ENCODE measurements at places on chromosomes 12 and 14.
A peak's percentile ranks its signal among the peaks of the same experiment; 100 is the strongest.

- no peak for DNase-seq
Measured at GRCh38 chr14:105931808-105932483, 405.6 kb downstream of the TMEM121 start.

DNA sequence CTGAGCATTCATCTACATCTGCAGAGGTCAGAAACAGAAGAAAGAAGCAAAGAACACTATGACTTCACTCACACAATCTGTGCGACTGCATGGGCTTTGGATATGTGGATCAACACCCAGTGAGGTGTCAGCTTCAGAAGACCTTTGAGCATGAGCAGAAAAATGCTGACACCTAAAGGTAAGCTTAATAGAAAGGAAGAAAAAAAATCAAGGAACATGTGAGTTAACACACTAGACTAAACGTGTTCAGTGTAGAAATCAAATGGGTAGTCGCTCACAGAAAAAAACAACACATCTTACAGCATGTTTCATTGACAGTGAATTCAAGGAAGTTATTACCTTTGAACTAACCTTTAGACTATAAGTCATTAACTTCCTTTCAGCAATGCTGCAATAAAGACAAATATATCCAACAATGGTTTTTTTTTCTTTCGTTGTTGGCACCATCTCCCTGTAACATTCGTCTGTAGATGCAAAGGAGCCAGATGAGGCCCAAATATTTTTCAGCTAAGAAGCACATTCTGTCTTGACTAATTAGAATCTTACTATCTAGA is 30.9 kb downstream of the RTRAF start:
- no peak for DNase-seq

- DNase-seq, result no peak
Measured at GRCh38 chr12:49673446-49674317, 33.5 kb downstream of the FMNL3 start.

DNA sequence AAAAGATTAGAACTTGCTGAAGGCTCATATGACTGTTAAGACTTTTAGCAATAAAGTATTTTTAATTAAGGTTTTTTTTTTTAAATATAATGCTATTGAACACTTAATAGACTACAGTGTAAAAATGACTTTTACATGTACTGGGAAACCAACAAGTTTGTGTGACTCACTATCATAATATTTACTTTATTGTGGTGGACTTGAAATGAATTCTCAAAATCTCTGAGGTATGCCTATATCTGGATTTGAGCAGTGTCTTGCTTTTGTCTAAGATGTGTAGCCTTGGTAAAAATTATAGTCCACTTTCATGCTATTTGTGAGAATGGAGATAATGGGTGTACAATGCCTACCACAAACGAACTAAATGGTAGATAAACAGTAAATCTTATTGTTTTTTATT is 33.9 kb upstream of the NAV3 start:
- no peak for DNase-seq

- DNase-seq, result no peak
Measured at GRCh38 chr14:32345311-32345791, 16.3 kb downstream of the AKAP6 start.

DNA sequence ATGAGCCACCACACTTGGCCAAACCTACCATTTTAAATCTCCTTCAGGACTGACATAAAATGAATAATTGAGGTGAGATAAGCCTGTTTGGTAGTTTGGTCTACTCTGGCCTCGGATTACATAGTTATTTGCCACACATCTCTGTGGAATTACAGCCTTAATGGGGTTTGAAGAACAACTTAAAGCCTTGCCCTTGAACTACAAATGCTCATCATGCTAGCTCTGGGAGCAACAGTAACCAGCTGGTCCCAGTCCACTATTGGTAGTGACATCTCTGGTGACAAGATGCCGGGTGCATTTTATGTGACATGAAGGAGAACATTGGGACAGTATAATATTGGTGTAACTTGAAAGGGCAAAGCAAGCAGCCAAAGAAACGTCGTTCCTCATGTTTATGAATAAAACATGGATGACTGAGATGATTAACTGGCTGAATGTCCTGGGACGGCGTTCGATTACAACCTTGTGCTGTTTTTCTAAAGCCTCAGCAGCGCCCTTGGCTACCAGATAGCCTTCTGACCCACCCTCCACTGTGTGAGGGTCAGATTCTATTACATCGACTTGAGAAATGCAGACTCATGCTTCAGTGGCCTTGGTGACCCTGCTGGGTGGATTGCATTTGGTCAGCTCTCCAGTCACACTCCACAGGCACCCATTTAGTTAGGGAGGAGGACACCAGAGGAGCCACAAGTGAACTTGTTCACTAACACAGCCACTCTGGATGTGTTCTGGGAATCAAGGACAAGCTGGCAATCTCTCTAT is 41.5 kb downstream of the BEST3 start:
- no peak for DNase-seq

DNA sequence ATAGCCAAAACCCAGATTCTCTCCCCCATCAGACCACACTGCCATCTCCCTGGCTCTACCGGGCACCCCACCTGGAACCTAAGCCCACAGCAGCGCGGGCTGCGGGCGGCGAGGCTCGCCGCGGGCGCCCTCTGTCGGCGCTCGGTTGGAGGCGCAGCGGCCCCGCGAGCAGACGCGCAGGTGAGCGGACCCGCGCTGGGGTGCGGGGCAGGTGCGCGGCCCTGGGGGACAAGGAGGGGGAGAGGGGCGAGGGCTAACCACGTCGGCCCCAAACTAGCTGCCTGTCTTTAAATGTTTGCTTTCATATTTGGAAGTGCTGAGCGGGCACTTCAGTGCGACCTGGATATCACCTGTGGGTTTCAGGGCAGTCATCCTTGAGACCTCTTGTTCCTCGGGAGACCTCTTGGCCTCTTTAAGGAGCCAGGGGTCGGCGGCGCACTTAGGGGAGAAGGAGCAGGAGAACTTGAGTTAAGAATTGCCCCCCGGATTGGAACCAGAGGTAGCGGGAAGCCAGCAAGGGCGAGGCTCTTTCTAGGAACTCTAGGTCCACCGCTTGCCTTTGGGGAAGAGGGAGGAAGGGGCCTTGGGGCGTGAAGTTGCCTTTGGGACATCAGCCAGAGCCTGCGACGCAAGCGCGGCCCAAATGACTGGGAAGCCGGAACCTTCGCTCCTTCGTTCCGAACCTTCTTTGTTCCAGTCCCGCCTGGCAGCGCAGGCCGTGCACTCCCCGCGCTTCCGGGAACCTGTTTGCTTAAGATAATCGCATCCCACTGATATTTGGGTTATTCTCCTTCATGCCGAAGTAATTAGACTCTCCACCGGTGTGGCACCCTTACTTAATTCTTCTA is 78.7 kb downstream of the NEDD1 start:
- DNase-seq, result peak; percentile 57

DNA sequence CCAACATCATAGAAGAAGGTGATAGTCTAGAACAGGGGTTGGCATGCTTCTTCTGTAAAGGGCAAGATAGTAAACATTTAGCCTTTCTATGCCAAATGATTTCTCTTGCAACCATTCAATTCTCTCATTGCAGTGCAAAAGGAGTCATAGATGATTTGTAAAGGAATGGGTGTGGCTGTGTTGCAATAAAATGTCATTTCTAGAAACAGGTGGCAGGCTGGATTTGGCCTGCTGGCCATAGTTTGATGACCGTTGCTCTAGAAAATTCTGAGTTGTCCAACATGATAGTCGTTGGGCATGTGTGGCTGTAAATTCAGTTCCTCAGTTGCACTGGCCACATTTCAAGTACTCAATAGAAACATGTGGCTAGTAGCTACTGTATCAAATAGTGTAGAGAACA is 21.7 kb downstream of the SMCO2 start:
- DNase-seq, result no peak

DNA sequence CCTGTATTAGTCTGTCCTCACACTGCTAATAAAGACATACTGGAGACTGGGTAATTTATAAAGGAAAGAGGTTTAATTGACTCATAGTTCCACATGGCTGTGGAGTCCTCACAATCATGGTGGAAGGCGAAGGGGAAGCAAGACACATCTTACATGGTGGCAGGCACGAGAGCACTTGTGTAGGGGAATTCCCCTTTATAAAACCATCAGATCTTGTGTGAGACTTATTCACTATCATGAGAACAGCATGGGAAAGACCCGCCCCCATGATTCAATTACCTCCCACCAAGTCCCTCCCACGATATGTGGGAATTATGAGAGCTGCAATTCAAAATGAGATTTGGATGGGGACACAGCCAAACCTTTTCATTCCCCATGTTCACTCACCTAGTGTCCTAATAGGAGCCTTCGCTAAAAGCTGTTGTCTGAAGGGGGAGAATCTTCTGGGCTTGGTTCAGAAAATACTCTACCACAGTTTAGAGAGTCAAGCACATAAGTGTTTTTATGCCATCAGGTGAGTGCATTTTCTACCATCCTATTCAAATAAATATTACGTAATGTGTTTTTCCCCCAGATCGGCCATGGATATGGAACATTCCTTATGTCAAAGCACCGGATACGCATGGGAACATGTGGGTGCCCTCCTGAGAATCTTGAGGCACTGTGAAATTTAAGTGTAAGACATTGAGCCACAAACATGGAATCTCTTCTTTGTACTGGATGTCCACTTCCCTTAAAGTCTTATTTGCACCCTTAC is 19.1 kb upstream of the KCNK13 start:
- DNase-seq, result no peak

DNA sequence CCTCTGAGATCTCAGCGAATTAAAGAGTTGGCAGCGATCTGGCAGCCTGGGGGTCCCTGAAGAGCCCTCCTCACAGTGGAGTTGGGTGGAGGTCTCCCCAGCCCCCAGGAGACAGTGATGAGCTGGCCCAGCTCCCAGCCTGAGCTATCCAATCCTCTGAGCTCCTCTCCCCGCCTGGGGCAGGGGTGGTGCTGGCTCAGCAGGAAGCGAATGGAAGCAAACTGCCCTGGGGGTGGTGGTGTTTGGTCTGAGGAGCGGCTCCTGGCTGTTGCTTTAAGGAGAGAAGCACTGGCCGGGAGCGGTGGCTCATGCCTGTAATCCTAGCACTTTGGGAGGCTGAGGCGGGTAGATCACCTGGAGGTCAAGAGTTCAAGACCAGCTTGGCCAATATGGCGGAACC is 19.5 kb upstream of the MEG3 start:
- no peak for DNase-seq

- DNase-seq, result peak; percentile 27
Measured at GRCh38 chr12:90102957-90103652, 394.5 kb upstream of the ATP2B1 start.

GRCh38 chr12:52097045-52097666 is 17.7 kb downstream of the SMIM41 start:
- DNase-seq, result no peak

GRCh38 chr12:75642226-75642625 is 130.8 kb upstream of the KRR1 start:
- peak; percentile 17 for DNase-seq

DNA sequence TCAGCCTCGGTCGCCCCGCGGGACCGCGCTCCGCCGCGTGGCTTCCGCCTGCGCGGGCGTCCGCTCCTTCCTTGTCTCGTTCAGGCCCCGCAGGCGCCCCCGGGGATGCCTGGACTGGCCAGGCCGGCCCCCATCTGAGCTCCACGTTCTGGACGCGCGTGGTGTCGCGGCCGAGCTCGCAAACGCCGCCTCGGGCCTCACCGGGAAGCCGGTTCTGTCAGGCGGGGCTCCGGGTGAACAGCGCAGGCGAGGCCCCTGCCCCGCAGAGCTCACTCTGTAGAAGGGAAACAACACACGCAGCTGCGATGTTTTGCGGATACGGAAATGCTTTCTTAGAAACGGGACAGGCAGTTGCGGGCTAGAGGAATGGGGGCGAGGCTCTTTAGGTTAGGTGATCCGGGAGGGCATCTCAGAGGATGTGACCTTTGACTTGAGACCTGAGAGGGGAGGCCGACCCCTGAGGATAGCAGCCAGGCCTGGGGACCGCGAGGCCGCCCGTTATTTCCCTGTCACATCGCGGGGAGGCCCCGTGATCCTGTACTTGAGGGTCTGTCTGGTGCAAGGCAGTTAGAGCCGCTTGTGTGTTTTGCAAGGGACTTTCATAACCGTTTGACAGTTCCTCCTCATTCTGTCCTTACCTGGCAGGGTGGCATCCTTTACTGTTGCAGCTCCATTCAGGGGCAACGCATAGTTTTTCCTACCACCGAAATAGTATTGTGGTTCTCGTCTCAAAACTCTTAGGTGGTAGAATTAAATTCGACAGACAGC is 584 bp downstream of the VRK1 start:
- DNase-seq, result no peak

DNA sequence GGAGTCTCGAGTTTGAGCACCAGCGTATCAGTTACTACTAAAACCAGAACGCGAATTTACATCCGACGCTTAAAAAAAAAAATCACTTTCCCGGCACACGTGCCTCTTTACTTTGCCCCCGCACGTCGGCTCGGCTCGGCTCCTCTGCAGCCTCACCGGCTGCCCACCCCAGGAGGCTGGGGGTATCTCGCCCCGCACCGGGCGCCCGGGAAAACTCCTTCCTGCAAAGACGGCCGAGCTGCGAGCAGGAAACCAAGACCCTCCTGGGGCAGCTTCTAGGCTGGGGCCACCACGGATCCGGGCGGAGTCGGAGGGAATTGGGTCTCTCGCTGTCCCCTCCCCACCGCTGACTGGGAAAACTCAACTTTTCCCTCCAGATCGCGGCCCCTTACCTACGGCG is 610 bp downstream of the VSIG10 start:
- no peak for DNase-seq

GRCh38 chr12:88746386-88746785 is 166.1 kb upstream of the KITLG start:
- no peak for DNase-seq

GRCh38 chr12:121799842-121800693 is 3.7 kb upstream of the SETD1B start:
- peak; percentile 87 for DNase-seq

GRCh38 chr12:131673888-131674257 is 37.0 kb upstream of the SFSWAP start:
- DNase-seq, result no peak

DNA sequence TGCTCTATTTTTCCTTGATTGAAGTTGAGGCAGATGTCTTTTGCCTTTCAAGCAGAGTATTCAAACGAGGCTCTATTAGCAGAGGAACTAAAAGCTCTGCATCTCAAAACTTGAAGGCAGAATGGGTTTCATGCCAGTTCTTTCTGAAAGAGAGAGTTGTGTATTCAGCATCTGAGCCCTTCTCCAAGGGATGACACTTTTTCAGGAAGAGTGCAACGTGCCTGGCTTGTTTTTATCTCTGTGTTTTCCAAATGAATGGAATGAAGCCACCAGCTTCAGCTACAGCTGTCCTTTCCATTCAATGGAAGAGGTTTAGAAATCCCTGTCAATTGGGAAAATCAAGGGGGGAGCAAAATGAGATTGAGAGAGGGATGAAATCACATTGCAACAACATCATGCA is 14.6 kb downstream of the BEST3 start:
- no peak for DNase-seq

- DNase-seq, result no peak
Measured at GRCh38 chr14:69005432-69006148, 26.5 kb upstream of the ACTN1 start.

DNA sequence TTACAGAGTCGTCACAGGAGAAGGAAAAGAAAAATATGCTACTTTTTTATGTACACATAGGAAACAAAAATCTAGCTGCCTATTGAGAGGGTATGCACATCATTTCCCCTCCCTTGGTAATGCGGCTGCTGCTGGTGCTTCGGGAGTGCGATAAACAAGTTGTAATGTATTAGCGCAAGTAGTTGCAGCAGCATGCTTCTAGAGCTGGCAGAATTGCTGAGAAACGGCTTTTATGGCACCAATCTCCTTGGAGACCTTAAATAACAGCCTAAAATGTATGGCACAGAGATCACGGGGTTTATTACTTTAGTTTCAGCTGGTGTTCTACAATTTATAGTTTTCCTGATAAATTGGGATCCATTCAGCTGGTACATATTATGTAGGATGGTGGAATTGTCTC is 447.6 kb upstream of the TMPO start:
- no peak for DNase-seq

GRCh38 chr12:11991604-11992003 is 79.1 kb upstream of the BCL2L14 start:
- DNase-seq, result no peak

- no peak for DNase-seq
Measured at GRCh38 chr12:50351120-50352043, 45.0 kb downstream of the FAM186A start.
